OCI-M1 (cell line): ENCODE measurements at places on chromosomes 6 and 20.

DNA sequence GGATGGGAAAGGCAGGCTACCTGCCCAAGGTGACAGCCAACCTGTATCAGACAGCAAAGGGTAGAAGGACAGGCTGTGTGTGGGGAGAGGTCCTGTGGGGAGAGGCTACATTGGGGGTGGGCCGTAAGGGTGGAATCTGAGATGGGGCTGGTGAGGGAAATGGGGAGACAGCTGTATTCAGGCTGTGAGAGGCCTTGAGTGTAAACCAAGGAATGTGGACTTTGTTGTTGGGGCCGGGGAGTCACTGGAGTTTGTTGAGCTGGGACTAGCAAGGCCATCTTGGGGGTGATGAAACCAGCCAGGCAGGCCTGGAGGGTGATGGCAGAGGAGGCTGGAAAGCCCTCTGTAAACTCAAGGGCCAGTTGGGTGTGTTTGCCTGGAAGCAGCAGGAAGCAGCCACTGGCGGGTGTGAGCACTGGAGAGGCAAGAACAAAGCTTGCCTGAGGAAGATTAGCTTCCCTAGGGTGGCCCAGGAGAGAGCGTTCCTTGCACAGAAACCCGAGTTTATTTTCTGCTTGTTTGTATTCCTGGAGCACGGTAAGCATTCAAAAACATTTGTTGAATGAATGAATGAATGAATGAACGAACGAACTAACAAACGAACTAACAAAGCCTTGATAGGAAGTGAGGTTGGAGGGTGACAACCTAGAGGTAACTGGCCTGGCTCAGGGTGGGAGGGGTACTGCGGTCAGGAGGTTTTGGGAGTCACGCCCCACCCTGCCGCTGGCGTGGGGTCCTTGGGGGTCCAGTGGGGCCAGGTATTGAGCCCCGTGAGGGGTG, 18.9 kb downstream of the TTBK1 start:
- DNase-seq: no peak

GRCh38 chr6:11160199-11160598, 48.7 kb upstream of the ERVFRD-1 start:
- DNase-seq: no peak

DNA sequence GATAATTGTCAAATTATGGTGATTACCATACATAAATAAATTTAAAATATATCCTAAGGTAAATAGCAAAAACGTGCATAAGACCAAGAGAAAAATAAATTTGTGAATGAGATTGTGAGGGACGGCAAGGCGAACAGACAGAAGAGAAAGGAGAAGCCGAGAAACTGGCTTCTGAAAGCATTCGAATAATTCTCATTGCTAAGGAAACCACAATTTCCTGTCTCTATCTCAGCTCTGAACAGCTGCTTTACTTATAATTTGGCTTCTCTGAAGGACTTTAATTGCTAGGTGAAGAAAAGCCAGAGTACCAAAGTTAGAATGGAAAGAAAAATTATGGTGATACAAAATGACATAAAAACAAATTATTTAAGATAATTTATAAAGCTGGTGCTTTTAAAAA, 79.0 kb upstream of the RGS17 start:
- peak; percentile 57 for DNase-seq

- DNase-seq: no peak
Measured at GRCh38 chr20:61360296-61360695, 108.2 kb downstream of the CDH4 start.

DNA sequence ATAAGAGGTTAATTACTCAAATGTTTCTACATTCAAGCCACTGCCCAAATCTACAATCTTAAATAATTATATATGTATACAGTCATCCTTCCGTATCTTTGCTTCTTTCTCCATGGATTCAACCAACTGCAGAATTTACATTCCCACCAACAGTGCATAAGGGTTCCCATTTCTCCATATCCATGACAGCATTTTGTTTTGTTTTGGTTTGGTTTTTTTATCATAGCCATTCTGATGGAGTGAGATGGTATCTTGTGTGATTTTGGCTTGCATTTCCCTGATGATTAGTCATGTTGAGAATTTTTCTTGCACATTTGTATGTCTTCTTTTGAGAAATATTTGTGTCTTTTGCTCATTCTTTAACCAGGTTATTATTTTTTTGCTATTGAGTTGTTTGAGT, 198.5 kb downstream of the C6orf118 start:
- DNase-seq: no peak

DNA sequence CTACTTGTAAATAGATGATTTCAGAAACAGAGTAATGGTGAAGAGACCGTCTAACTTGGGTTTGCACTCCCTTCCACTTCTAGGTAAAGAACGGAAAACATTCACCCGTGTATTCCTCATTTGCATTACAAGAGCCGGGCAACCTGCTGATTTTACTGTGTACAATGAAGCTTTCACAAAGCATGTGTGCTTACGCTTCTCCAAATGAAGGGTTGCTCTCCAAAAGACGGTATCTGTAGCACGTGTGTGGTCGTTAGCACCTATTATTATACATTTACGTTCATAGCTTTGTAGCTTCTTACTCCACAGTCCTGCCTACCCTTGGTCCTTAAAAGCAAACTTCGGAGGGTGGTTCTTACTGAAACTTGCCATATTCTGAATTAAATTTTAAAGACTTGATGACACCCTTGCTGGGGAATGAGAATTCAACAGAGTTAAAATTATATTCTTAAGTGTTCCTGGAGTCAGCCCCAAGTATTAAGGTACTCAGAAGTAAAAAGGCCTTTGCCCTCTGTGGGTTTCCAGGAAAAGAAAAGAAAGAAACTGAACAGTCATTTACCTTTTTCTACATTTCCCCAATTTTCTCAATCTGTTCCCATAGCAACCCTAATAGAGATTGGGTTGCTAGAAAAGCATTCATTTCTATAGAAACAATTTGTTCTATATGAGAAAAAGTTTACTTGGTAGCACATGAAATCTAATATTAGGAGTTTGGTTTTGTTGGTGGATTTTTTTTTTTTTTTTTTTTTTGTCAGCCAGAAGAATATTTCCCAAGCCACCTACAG, 61.9 kb upstream of the KCNG1 start:
- DNase-seq: no peak

DNA sequence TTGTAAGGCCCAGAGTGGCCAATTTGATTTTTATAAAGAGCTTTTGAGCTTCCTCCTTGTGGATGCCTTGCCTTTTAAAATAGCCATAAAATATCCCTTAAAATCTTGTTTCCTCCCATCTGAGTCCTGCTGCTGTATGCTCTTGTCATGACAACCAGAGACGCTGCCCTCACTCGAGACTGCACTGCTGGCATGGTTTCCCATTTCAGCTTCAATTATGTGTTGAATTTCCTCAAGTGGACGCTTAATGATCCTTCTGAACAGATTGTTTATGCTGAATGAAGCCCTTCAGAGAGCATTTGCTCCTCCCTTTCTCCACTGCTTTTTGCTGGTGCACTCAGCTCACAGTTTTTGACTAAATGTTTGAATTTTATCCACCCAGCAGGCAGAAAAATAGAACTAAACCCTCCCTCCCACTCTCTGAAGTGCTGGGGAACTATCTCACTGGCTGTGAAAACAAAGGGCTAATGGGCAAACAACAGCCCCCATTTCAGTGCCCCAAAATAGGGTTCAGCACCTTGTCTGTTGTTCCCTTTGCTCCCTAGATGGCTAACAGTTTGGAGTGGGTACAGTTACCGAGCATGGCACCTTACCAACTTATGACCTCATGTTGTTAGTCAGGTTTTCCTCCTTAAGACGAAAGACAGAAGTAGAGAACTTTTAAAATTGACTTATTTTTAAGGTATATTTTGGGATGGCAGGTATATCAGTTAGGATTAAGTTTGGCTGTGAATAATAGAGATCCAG, 45.5 kb upstream of the RNF8 start:
- no peak for DNase-seq

- no peak for DNase-seq
Measured at GRCh38 chr6:109949281-109950065, 28.6 kb upstream of the GPR6 start.

DNA sequence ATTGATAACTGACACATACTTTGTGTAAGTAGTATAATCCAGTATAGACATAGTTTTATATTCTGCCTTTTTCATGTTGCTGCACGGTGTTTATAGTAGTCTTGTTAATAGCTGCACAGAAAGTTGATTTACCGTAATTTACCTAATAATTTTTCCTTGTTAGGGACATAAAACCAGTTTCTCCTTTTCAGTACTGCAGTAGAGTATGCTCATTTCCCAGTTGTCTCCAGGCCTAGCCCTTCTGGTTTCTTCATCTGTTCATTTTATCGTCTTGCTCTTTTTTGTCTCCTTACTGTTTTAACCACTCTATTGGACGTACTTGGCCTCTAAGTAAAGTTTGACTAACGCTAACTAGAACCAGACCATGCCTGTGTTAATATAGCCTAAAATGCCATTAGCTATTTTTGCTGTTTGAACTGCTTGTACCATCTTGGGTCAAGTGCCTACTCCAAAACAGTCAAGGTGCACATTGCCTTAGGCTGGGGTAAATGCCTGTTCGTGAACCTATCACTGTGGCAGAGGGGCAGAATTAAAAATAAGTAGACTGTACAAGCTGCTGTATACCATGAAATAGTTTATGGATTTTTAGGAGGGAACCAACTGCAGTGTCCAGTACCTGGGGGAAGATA, 34.8 kb downstream of the CDS2 start:
- no peak for DNase-seq

- no peak for DNase-seq
Measured at GRCh38 chr6:41475737-41476357, 70.3 kb upstream of the FOXP4 start.

- no peak for DNase-seq
Measured at GRCh38 chr6:35662999-35663398, 25.7 kb downstream of the FKBP5 start.

DNA sequence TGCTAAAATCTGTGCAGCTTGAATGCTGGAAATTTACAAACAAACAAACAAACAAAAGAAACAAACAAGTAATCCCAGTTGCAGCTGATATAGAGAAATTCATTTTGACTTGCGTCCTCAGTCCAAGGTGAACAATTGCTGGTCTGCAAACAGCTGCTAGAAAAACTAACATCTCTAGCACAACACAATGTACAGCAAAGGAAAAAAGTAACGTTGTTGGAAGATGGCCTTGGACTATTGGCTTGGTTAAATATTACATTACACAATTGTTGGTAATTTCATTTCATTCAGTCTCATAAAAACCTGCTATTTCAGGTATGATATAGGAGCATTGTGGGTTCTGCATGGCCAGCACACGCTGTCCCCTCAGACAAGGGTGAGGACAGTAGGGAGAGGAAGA, 50.0 kb downstream of the STMND1 start:
- no peak for DNase-seq

DNA sequence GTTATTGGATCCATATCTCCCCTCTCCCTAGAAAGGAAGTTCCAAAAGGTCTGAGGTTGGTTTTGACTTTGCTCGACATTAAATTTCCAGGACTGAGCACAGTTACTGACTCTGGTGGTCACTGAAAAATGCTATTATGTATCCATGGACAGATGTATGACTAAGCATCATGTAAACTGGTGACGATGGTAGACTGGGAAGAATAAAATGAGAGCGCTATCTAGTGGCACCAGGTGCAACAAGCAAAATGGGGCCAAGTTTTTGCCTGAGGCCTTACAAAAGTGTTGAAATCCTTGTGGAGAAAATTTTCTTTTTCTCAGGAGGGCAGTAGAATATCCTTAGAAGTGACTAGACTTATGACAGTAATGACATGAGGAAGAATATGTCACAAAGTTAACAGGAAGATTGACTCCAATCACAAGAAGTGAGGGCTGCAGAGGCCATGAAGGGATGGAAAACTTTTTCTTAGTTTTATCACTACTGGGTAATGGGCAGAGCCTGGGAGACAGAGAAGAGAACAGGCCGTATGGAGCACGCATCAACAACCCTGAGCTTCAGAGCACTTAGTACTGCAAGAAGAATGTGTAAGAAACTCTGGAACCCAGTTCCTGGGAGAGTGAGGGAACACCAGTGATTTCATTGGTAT, 88.9 kb upstream of the ELOVL5 start:
- peak; percentile 92 for DNase-seq

DNA sequence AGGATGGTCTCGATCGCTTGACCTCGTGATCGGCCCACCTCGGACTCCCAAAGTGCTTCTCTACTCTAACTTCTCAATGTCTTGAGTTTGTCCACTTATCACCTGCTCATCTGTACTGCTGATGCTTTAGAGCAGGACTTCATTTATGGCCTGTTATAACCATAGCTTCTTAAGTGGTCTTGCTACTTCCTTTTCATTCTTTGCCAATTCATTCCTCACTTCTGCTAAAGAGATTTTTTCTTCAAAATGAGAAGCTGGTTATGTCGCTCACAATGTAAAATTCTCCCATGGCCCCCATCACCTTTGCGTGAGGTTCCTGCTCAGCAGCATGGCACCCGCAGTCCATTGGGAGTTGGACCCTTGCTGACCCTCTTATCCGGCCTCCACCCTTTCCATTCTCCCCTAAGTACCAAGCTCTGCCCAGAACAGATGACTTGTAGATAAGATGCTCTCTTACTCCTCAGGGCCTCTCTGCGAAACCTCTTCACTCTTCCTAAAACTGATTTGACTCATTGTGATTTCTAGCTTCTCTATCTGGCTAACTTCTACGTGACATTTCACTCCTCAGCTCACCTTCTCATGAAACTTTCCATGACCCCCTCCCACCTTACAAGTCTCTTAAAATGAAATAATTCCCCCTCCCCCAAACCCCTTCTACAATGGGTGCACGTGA, 13.9 kb upstream of the CD164 start:
- no peak for DNase-seq

- peak; percentile 61 for DNase-seq
Measured at GRCh38 chr6:155495011-155495768, 39.6 kb upstream of the NOX3 start.

GRCh38 chr6:3340894-3341293, 82.1 kb downstream of the PSMG4 start:
- no peak for DNase-seq

GRCh38 chr6:159170999-159171712, 2.0 kb downstream of the FNDC1 start:
- DNase-seq: no peak

- DNase-seq: no peak
Measured at GRCh38 chr6:63740709-63741108, 105.1 kb downstream of the PHF3 start.

DNA sequence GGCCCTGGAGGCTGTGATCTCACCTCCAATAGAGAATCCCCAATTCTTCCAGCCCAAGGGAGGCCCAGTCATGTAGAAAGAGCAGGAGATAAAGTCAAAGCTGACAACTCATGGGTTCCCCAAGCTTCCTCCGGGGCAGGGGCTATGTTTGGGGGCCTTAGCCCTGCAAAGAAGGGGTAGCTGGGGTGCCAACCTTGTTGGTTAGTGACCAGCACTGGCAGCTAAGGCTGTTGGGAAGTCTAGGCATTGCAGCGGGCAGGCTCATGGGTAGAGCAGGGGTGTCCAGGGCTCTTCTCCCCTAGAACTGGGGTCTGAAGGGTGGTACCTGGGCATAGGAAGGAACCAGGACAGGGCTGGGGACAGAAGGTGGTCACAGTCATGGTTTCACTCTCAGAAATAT, 36.4 kb downstream of the TGM2 start:
- DNase-seq: no peak

- DNase-seq: no peak
Measured at GRCh38 chr20:54088430-54088829, 18.0 kb upstream of the BCAS1 start.

DNA sequence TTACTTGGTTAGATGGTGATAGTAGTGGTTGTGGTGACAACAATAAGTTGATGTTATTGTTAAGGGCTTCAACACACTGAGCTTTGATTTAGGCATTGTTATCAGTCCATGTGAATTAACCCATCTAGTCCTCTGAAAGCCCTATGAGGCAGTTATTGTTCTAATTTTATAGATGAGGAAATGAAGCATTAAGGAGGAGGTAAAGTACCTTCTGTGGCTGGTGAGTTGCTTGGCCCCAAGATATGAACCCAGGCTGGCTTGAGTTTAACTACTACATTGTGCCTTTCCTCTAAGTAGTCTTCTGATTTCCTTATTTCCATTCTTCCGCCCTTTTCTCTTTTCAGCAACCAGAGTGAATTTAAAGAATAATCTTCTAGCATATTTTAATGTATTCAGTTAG, 81.7 kb downstream of the QKI start:
- DNase-seq: no peak
